ENCODE measurements at places on chromosomes 3 and 15. TPM values are rescaled to one million over a fixed set of nuclear protein-coding genes. Genes with fewer than 3 reads are reported as not detected.

Gene MINDY4B
- not detected for polyA plus RNA-seq

DNA sequence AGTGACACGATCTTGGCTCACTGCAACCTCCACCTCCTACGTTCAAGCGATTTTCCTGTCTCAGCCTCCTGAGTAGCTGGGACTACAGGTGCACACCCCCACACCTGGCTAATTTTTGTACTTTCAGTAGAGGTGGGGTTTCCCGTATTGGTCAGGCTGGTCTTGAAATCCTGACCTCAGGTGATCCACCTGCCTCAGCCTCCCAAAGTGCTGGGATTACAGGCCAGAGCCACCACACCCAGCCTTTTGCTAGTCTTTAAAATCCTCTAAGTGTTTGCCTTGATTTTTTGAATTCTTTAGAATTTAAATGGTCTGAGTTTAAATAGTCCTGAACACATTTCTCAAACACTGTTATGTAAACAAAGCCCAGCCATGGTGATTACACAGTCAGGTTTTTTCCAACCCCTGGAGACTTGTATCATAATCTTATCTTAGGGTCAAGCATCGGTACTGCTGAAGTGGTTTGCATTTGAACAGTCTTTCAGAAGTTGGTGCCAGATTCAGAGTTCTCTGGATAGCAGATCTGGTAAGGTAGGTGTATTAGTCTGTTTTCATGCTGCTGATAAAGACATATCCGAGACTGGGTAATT is 28.2 kb upstream of the PIAS1 start:
- no peak for DNase-seq

GRCh38 chr3:108780235-108780634 is 23.0 kb upstream of the RETNLB start:
- peak; percentile 34 for DNase-seq

DNA sequence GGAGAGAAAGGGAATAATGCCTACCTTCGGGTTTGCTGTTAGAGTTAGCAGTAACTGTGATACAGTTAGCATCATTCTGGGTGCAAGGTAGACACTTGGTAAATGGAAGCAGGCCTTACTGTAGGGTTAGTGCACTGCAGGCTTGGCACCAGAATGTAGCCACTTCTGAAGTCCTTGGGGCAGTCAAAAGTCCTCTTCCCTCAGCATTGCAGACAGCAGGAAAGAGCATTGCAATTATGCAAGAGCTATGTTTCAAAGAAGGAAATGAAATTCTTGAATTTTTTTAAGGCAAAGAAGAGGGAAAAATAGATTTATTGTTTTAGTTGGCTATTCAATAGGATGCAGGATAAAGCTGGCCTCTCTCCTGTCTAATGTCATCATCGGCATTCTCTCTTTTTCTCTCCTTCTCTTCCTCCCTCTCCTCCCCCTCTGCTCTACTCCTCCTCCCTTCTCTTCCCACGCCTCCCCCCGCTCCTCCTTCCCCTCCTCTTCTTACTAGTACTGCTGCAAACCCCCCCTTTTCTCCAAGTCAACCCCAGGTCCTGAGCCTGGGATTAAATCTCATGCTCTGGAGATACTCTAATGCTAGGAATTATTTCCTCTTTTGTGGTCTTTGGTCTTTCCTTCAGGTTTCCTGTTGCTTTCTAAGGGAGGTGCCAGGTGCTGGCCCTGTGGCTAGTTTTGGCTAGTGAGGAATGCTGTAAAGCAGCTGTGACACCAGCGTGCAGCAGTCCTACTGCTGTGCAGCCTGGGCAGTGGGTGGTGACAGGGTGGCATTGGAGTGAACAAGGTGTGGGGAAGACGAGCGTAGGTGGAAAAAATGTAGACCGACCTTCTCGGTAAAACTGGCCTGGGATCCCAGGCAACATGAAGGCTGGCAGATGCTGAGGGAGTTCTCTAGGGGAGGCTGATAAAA is 21.7 kb downstream of the EEFSEC start:
- no peak for DNase-seq

DNA sequence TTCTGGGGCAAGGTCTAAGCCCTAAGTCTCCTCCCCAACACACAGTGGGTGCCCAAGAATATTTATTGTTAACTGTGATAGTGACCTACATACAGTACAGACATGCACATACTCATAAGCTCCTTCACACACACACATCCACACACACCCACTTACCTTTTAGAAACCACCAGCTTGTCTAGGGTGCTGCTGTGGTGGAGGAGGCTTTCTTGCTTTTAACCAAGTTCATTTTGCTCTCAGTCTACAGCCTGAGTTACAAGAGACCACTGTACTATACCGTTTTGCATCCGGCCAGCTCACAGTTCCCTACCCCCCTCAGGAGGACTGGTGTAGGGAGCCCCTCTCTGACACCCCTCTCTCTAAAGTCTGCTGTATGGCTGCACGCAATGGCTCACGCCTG is 16.7 kb downstream of the DAPK2 start:
- no peak for DNase-seq

DNA sequence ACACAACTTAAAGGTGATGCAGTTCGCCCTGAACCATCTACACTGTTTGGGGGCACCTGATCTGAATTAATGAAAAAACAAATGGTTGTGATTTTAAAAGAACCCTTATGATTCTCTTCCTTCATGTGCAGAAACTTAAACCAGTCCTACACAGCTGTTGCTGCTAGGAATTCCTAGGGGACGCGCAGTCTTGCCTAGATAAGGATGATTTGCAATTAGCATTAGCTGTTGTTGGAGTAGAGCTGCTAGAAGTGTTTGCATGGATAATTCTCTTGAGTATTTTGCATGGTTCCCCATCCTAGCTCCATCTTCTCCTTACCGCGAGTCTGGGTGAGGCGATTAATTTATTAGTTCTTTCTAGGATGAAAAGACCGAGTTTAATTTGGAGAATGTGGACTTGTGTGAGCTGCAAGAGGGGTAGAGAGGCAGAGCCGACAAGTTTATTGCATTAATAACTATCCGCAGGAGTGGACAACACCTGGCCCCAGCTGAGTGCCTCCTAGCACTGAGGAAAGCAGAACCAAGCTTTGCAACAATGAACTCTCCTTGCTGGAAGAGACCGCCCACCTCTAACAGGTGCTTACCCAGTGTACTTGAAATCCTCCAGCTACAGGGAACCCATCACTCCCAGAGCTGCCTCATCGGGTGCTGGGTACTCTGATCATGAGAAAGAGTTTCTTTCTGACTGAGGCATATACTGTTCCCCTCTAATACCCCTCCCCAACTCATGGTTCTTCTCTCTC is 75.0 kb upstream of the WNT7A start:
- no peak for DNase-seq

GRCh38 chr3:11236588-11237461 is 35.4 kb upstream of the ATG7 start:
- DNase-seq, result peak; percentile 75

- no peak for DNase-seq
These were observed 190.3 kb downstream of the OPA1 start for GRCh38 chr3:193783166-193783896.

GRCh38 chr15:68674975-68675374 is 96.2 kb downstream of the CORO2B start:
- no peak for DNase-seq

DNA sequence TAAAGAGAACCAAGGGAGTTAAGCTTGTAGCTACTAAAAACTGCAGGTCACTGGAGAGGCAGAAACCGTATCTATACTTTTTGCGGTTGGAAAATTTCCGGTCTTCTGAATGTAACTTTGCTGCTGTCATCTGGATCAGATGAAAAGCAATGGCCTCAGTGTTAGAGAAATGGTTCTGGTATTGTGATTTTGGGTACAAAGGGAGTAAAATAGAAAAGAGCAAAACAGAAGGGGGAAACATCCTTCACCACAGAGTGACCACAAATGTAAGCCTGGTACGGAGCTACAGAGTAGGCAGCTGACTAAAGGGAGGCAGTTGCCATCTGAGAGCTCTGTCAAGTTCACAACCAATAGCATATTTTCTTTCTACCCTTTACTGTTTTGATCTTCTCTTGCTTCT is 5.6 kb downstream of the CD96 start:
- no peak for DNase-seq

- DNase-seq, result peak; percentile 95
These were observed 30.4 kb upstream of the FBLN2 start for GRCh38 chr3:13518516-13518953.
